ENCODE measurements at places on chromosomes 11 and 22.

DNA sequence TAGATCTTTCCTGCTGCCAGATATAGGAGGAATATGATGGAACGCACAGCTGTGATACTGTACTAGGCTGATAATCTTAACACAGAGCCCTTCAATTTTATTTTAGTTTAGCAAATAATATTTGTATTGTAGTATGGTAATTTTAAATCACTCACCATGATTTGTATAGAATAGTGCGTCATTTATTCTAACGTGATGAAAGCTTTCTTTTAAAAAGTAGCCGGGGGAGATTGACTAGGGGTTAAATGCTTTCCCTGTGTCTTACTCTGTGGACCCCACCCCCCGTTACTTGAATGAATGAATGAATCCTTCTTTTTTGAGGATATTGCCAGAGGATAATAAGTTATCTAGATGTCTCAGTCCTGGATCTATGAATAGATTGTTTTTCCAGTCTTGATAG is 72.1 kb downstream of the CECR2 start:
- DNase-seq = no peak

GRCh38 chr11:119258180-119258579 is 52.0 kb downstream of the CBL start:
- DNase-seq = no peak

DNA sequence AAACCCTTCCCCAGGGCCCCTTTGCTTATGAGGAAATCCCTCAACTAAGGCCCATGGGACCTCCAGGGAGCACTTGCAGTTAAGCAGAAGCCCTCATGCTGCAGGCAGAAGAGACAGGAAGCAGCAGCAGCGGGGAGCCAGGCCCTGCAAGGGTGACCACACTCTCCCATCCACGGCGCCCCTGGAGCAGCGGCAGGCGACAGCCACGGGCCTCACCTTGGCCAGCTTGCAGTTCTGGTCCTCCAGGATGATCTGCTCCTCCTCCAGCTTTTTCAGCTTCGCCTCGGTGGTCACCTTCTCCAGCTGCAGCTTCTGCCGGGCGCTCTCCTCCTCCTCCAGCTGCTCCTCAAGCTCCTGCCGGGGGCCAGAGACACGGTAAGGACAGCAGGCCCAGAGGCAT is 47.0 kb downstream of the APOL1 start:
- no peak for DNase-seq

- no peak for DNase-seq
These were observed 112.8 kb downstream of the ABTB2 start for GRCh38 chr11:34245041-34245440.

GRCh38 chr22:44225812-44226211 is 45.1 kb downstream of the PARVG start:
- no peak for DNase-seq

GRCh38 chr11:80627364-80627763 is 1186.5 kb upstream of the TENM4 start:
- no peak for DNase-seq

DNA sequence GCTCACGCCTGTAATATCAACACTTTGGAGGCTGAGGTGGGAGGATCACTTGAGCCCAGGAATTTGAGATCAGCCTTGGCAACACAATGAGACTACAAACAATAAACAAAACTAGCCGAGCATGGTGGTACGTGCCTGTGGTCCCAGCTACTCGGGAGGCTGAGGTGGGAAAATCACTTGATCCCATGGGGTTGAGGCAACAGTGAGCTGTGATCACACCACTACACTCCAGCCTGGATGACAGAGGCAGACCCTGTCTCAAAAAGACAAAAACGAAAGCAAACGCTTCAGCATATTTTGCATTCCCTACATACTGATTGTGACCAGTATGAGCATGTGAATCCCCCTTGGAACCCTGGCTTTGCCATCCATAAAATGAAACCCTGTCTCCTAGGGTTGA is 33.9 kb upstream of the MN1 start:
- DNase-seq = no peak

- no peak for DNase-seq
These were observed 100.0 kb upstream of the ARHGAP20 start for GRCh38 chr11:110812086-110812733.

GRCh38 chr11:63762654-63763495 is 5.7 kb downstream of the ZFTA start:
- DNase-seq = no peak

DNA sequence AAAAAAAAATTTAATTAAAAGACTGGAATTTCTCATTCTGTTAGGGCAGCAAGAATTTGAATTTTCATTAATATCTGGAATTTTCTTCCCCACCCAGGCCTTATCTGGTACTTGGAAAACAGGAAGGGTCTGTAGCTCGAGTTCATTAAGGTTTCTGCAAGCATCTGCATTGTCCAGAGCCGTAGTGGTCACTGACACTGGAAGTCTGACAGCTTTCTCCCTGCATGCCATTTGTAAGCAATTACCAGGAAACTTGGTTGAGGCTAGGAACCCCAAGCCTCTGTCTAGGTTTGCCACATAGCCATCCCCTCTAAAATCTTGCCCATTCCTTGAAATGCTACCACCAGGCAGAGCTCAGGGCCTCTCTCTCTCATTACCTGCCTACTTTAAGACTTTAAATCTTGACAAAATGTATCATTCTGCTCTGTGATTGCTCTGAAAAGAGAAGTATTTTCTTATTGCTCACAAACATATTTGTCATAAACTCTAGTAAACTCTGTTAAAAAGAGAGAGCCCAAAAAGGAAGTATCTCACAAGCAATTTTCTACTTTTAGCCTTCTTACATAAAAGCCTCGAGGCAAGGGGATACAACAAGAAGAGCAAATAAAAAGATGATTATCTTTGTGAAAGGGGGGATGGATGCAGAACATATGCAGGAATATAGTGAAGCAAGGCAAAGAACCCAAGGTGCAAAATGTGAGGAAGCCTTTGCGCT is 5.5 kb upstream of the PGM2L1 start:
- DNase-seq = no peak

- DNase-seq = no peak
These were observed 77.6 kb upstream of the RTL6 start for GRCh38 chr22:44575381-44576268.

DNA sequence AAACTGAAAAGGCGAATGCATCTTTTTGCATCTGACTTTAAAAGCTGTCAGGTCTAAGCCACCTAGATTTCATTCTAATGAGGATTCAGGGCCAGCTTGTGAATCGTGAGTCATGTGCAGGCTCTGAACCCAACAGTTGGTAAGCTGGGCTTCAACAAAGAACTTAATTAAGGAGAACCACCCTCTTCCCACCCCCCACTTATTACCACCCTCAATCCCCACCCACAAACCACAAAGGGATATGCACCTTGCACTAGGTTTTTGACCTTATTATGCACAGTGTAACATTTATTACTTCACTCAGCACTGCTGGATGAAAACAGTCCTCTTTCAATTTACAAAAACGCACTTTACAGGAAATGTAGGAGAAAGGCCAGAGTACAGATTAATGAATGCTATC is 94.1 kb upstream of the LIN7C start:
- no peak for DNase-seq

GRCh38 chr11:108901359-108901758 is 236.5 kb downstream of the DDX10 start:
- no peak for DNase-seq

DNA sequence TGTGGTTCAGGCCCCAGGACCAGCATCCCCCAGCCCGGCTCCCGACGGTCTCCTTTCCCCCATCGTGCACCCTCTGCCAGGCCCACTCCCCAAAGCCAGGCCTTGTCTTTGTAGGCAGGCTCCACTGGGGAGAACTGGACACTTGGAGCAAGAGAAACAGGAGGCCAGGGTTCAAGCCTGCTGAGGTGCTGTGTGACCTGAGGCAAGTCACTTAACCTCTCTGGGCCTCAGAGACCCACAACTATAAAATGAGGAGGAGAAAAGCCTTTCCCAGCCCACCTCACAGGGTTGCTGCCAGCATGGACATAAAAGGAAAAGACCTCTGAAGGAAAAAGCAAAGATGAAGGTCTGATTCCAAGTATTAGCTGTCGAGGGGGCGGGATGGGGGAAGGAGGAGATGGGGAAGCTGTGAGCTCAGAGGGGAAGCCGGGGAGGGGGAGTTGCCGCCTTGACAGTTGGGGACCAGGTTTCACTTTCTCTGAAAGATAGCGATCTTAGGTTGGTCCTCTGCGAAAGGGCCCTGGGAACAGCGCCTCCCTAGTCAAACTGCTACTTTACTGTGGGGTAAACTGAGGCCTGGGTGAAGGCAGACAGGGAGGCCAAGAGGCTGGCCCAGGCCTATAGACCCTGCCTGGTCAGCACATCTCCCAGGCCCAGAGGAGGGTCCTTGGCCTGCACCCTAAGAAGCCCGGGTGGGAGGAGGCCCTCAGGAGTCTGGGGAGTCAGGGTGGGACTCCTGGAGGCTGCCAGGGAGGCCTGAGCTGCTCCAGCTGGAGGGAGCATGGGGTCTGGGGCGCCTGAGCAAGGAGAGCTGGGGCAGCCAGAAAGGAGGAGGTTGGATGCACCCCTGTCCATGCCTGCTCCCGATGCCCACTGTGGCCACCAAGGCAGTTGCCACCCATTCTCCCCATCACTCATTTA is 991 bp upstream of the OSM start:
- DNase-seq = no peak

DNA sequence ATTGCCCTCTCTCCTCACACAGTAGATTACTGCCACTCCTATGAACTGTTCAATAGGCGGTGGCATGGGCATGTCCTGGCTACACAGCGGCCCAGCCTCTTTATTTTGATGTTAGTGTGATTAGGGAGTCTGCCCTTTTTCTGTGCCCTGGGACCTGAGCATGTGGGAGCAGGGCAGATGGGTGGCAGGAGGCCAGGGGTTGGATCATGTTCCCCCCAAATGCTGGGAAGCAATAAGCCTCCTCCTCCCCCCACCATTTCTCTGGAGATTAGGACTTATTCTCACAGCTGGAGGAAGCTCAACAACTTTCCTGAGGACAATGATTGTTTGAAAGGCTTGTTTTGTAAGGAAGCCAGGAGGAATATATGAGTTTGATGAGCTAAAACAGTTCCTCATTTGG is 848 bp downstream of the HEPN1 start:
- no peak for DNase-seq

GRCh38 chr11:69971741-69972140 is 106.4 kb upstream of the ANO1 start:
- DNase-seq = no peak

GRCh38 chr11:92253421-92253820 is 28.8 kb downstream of the FAT3 start:
- DNase-seq = no peak

DNA sequence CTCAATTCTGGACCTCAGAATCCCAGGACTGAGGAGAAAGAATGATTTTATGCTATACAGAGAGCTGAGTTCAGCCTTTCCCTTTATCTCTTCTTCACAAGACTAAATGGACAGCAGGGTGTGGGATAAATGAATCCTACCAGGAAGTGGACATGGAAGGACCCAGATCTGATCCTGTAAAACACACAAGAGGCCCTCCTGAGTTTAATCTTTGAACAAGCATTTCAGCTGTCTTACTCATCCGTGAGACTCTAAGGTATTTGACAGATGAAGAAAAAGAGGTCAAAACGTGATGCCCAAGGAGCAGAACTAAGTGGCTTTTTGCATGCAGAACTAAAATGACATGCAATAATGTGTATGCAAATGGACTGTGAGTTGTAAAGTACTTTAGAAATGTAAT is 511.3 kb downstream of the DLG2 start:
- no peak for DNase-seq

GRCh38 chr11:131811383-131811782 is 441.0 kb downstream of the NTM start:
- no peak for DNase-seq

- no peak for DNase-seq
These were observed 797 bp downstream of the THY1 start for GRCh38 chr11:119421941-119422808.

DNA sequence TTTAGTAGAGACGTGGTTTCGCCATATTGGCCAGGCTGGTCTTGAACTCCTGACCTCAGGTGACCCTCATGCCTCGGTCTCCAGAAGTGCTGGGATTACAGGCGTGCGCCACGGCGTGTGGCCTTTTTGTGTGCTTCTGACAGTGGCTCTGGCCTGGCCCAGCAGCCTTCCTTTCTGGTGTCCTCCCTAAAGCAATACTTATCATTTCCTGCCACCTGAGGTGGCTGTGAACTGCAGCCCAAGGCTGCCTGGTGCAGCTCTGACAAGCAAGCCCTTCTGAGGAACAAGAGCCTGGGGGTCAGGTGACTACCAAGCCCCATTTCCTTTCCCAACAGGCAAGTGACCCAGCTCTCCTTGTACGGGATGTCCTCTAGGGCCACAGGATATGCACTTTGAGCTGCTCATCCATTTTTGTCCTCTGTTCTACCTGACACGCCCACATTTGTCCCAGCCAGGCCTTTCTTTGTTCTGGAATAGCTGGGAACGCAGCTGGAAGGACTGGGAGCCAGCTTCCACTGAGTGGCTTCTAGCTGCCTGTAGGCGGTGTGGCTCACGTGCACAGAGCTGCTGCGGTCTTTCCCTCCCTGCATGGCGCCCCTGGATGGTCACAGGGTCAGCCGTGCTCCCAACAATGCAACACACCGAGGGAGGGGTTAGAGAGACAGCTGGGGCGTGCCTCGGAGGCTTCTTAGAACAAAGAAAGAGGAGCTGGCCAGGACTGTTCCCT is 12.3 kb upstream of the BID start:
- DNase-seq = no peak

DNA sequence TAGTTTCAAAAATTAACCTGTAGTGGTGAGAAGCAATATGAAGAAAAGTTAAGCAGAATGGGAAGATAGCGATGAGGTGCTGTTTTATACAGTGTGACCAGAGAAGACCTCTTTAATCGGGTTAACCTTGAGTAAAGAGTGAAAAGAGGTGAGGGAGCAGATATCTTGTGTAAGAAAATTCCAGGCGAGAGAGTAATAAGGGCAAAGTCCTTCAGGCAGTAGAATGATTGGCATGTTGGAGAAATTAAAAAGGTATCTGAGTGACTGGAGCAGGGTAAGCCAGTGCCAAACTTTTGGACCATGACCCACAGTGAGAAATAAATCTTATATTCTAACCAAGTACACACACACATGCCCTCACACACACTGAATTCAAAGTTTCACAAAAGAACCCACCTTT is 374.7 kb upstream of the LARGE1 start:
- DNase-seq = no peak

- DNase-seq = no peak
These were observed 700.8 kb downstream of the TBC1D22A start for GRCh38 chr22:47463220-47463619.

DNA sequence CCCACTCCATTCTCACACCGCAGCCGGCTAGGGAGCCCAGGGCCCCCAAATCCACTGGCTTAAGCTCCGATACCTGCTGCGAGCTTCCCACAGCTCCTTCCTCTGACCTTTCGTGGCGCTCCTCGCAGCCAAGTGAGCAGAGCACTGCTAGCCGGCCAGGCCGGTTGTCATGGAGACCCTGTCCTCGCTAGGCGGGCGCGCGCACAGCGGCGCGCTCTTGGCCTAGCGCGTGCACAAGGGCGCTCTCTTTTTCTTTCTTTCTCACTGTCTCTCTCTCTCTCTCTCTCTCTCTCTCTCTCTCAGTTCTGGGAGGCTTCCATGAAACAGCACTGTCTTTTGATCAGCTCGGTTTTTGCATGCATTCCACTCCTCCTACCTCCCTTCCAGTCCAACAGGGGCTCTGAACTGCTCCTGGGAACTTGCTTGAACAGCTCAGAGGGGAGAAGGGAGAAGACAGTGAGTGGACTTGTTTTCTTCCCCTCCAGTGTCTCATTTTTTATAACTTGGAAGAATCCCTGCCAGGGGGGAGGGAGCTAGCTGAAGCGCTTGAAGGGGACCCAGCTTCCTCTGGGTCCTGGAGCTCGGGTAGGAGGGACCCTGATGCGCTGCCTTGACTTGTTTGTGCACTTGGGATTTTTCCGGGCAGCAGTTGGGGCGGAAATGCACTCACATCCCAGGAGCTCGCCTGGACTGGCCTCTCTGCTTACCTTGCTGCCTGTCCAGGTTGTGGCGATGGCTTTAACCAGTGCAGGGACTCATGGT is 100.3 kb upstream of the AKIP1 start:
- no peak for DNase-seq

Measured in Panc1 (cell line).